BJ (cell line): ENCODE measurements at places on chromosomes 2 and 18.

DNA sequence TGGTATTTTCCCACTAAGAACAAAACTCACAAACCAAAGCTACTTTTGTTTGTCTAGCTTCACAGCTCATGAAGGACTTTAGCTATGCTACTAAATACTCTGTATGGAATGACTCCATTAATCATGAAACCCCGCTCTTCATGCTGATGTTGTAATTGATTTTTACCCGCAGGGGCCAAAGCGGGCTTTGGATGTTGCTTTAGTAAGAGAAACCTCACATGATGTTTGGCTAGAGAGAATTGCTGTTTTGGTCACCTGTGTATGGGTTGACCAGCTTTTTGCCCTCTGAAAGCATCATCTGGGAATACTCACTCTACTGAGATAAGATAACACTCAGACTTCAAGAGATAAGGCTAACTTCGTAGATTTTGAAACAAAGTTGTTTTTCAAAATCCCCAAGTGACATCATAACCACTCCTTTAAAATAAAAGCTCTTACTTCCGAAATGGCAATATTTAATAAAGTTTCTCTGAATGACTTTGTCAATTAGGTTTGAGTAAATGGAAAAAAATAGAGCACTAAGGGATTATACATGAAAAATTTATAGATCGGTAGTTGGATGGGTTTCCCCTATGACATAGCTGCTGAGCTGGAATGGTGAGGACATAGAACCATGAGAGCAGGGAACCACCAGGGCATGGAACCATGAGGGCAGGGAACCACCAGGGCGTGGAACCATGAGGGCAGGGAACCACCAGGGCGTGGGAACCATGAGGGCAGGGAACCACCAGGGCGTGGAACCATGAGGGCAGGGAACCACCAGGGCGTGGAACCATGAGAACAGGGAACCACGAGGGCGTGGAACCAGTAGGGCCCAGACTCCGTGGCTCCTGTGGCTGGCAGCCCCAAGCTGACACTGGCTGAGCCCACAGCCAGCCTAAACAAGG, 31.9 kb downstream of the ACKR3 start:
- no peak for DNase-seq

DNA sequence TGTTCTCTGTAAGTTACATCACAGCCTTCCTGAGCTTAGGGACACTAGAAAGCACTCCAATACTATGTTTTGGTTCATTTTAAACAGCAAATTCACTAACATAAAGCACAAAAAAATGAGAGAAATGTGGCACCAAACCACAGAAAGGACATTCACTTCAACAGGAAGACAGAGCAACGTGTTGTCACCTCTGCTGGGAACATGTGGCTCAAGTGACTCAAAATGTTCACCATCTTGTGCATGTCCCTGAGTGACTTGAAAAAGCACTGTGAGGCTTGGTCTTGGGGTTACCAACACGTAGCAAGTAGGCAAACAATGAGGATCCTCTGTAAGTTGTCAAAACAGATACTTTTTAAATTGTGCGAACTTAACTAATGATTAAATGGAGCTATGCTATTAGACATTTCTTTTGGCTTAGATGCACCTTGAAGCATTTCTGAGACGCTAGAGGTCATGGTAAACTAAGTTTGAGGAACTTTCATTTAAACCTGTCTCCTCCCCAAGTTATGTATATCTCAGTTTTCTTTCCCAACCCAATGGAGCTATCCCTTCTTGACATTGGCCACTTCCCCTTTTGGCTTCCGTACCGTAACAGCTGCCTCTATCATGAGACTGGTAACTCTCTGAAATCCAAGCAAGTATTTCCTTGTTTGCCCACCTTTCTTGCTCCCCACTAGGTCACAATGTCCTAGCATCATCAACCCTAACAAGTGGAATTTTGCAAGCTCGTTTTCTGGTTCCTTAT, 14.0 kb upstream of the ST6GAL2 start:
- no peak for DNase-seq

DNA sequence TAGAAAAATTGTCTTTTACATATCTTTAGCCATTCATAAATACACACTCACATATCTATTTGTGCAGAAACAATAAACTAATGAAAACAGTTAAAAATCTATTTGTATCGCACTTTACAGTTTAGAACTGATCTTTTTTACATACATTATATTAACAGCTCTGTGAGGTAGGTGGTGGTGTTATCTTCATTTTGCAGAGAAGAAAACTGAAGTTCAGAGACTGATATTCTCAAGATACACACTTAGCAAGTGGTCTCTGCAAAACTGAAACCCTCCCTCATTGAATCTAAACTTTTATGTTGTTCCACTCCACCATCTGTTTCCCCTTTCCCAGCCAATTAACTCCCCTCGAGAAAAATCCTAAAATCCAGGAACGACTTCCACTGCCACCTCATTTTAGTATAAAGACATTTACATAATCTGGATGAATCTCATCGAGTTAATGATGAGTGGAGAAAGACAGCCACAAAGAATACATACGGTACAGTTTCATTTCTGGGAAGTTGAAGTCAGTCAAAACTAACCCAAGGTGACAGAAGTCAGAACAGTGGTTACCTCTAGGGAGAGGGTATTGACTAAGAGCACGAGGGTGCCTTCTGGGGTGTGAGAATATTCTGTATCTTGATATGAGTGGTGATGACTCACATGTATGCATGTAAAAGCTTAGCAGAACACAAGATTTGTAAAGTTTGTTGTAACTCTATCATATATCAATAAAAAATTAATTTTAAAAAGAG, 524.2 kb upstream of the TCF4 start:
- DNase-seq, result no peak

- no peak for DNase-seq
Measured at GRCh38 chr2:54535599-54536195, 79.6 kb downstream of the SPTBN1 start.

DNA sequence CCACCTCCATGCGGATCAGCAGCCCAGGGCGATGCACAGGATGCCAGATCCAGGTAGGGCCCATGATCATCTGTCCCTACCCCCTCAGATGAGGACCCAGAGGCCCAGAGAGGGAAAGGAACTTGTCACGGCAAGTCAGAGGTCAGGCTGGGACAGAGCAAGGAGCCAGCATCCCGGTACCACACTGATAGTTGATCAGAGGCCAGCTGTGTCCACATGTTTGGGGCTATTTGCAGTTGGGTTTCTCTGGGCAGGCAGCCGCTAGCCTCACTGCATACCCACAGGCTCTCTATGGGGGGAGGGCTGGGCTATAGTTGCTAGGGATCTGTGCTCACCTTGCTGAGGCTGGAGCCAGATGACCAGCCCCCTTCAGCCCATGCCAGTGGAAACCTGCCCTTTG, 9.6 kb downstream of the GAREM2 start:
- DNase-seq, result no peak

DNA sequence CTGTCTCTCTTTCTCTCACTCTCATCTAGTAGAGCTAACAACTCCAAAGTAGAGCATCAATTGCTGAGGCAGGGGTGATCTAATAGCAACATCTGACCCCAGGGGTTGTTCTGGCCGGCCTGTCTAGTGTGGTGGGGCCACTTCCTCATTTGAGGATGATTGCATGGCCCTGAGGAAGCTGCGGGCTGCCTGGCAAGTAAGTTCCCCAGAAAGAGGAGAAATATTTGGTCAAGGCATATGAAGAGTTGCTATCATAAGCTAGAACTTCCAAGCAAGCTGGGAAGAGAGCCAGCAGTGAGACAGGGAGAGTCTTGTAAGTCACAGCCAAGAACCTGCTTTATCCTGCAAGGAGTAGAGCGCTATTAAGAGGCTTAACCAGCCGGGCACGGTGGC, 50.8 kb upstream of the TMEM87B start:
- no peak for DNase-seq

- no peak for DNase-seq
Measured at GRCh38 chr2:2742726-2743125, 411.7 kb upstream of the MYT1L start.
